ENCODE measurements at places on chromosomes 3 and 15.
A peak's percentile ranks its signal among the peaks of the same experiment; 100 is the strongest.

- DNase-seq: no peak
Measured at GRCh38 chr15:47997195-47998080, 123.4 kb upstream of the SLC24A5 start.

- DNase-seq: no peak
Measured at GRCh38 chr15:31382713-31383045, 56.0 kb downstream of the KLF13 start.

- DNase-seq: peak; percentile 16
Measured at GRCh38 chr15:92886815-92887214, 13.3 kb upstream of the CHD2 start.

- no peak for DNase-seq
Measured at GRCh38 chr3:146020969-146021368, 140.0 kb downstream of the PLOD2 start.

- DNase-seq: no peak
Measured at GRCh38 chr3:61648481-61648880, 87.1 kb downstream of the PTPRG start.

Data from fibroblast of the aortic adventitia (primary cell).